Renal cortex interstitium (tissue), 15 donors: ENCODE measurements at places on chromosomes 5 and 9.

GRCh38 chr5:145362266-145362665, 472.9 kb downstream of the PRELID2 start:
- no peak for DNase-seq

GRCh38 chr5:148290271-148291195, 21.7 kb upstream of the SPINK7 start:
- no peak for DNase-seq

DNA sequence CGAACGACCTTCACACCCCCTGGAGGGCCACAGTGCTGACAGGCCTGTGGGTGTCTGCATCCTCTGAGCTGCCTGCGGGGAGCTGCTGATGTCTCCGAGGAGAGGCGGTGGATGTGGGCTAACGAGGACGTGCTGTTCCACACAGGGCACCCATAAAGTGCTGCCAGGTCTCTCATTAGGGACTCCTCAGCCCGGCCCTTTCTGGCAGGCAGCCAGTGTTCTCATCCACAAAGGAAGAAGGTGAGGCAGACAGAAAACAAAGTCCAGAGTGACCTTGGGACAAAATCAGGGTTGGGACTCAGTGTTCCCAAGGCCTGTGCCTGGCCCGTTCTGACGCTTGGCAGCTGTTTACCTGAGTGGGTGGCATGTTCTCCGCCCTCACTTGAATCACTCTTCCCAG, 29.3 kb downstream of the CARTPT start:
- DNase-seq: no peak

DNA sequence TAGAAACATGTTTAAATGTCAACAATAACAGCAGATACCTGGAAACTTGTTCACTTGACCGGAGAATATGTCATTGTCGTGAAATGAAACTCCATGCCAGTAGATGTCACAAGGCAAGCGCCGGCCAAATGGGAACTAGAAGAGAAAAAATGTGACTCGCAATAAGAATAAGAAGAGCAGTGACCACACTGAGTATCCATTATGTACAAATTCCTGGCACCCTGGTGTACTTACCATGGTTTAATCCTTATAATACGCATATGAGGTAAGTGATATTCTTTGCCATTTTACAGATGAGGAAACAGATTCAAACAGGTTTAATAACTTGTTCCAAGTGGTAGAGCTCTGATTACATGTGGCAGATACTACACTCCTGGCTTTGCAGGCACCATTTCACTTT, 53.9 kb downstream of the TTLL11 start:
- no peak for DNase-seq

- no peak for DNase-seq
Observed at GRCh38 chr9:136787690-136788400, 3.3 kb upstream of the TMEM141 start.

- no peak for DNase-seq
Observed at GRCh38 chr5:138793575-138793974, 40.4 kb downstream of the CTNNA1 start.

- no peak for DNase-seq
Observed at GRCh38 chr9:91001146-91001611, 199.6 kb downstream of the SYK start.

GRCh38 chr9:123548741-123549545, 192.9 kb downstream of the CRB2 start:
- DNase-seq: no peak

DNA sequence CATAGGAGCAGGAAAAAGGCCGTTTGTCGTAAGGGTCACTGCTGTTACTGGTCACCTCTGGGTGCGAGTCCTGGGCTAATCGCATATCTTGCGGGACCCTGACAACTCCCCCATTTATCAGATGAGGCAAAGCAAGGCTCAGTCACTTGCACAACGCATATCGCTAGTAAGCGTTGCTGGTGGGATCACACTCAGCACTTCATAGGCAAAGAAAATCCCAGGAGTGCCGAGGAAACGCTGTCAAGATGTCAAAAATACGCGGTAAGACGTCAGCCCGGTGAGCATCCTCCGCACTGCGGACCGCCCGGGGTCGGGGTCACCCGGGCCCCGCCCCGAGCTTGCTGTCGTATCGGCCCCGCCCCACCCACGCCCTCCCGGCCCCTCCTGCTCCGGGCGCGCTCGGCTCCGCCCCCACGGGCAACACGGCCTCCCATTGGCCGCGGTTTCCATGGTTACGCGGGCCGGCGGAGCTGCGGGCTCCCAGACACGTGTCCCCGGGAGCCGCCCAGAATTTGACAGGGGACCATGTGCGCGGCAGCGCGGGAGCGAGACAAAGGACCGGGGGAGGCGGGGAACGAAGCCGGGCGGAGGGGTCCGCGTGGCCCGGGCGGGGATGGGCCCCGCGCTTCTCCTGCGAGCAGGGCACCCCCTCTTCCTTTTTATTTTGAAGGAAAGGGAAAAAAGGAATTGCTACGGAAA, 80.2 kb upstream of the IER5L start:
- DNase-seq: peak; percentile 62

DNA sequence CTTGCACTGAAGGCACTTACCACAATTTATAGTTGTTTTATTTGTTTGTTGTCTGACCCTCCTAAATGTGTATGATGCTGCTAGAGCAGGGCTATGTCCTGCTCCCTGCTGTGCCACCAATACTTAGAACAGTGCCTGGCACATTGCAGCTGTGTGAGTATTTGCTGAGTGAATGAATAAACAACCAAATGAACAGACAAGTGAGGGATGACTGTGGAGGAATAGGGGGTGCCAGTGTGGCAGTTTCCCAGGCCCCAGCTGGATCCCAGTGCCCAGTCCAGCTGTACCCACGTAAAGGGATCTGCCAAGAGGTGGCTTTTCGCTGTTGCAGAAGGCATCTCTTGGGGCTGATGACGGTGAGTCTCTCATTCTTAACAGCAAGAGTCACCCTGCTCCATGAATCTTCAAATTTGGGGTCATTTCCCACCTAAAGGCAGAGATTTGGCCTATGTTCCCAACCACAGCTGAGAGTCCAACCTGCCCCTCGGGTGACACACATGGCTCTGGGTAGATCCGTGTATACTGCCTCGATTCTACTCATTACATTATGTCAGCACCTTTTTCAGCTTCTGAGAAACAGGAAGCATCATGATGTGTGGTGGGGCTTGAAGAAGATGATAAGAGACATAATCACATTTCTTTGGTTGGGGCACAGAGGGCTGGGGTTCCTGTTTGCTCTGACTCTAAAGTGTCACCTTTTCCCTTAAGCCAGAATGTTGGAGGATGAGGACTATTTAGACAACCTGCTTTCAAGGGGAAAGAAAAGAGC, 14.3 kb downstream of the IL5 start:
- no peak for DNase-seq

DNA sequence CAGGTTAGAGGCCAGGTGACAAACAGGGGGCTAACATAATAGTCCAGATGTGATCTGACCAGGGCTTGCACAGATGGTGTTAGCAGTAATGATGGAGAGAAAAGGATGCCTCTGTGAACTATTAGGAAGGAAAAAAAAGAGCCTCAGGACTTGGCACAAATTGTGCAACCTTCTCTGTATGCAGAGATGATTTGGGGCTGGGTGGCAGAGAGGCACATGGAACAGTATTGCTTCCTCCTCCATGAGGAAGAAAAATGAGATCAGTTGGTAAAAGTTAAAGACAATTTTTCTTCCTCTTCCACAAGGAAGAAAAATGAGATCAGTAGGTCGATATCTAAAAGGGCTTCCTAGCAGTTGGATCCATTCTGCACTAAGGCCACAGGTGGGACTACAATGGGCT, 13.9 kb upstream of the ANXA6 start:
- DNase-seq: no peak

DNA sequence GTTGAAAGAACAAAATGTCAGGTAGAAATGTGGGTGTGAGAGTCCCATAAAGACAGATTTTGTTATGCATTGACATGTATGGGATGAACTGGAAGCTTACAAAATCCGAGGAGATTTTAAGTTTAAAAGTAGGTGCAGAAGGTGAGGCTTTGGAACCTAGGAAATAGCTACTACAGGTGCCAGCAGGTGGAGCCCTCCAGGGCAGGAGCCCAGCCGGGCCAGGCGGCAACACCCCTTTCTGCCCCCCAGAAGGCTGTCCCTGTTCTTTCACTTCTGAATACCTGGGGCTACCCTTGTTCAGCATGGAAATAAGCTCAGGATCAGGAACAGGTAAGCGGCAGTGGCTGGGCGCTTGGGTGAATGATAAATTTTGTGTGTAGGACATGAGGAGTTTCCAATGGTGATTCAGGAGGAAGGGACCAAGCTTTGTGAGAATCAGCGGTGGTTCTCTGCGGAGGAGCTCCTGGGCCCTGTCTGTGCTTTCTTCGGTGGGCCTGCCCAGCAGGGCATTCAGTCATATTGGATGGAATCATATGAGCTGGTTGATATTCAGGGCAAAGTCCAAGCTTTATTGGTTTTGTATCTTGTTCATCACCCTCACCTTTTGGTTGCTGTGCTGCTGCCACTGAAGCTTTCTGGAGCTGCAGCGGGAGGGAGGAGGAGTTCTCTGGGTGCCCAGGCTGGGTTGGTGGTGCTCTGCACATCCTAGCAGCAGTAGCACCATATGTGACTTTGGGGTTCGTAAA, 12.3 kb downstream of the PCBD2 start:
- no peak for DNase-seq

GRCh38 chr9:22136461-22137096, 127.5 kb upstream of the CDKN2B start:
- no peak for DNase-seq

- no peak for DNase-seq
Observed at GRCh38 chr5:99063737-99064136, 134.9 kb upstream of the CHD1 start.

- no peak for DNase-seq
Observed at GRCh38 chr5:50365426-50366251, 75.4 kb downstream of the EMB start.

DNA sequence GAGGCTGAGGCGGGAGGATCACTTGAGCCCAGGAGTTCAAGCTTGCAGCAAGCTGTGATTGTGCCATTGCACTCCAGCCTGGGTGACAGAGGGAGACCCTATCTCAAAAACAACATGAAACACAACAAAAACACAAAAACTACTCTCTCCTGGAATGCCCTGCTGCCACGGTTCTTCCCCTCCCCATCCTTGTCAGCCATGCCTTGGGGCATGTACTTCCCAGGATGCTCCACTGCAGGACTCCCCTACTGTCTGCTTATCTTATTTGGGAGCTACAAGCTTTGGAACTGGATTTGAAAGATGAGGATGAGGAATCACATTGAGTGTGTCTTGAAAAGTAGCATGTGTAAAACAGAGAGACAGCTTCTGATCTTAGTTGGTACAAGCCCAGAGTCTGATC, 40.1 kb upstream of the KIAA1958 start:
- DNase-seq: no peak

GRCh38 chr5:36414869-36415282, 113.2 kb upstream of the RANBP3L start:
- no peak for DNase-seq

DNA sequence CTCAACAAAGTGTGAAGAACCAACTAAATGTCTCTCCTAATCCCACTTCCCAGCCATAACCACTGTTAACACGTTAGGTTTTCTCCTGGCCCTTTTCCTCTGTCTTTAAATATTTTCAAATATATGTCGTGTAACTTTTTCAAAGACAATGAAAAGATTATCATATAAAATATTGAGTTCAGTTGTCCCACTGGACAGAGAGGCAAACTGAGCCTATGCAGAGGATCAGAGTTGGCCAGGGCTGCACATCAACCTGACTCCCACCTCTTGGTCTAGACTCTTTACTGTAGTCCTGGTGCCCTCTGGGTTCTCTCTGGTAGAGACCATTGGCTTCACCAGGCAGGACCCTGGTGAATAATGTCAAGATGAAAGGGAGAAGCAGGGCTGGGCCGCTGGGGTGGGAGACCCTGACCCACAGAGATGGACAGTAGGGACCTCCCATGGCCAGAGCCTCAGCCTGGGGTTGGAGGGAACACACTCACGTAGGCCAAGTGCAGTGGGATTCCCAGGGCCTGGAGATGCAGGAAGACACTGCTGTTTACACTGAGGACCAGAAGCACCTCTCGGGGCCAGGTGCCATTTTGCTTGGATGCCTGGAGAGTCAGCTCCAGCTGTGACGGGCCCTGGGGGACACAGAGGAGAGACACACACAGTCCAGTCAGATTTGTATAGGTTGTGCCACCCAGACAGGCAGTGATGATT, 25.1 kb downstream of the ENG start:
- DNase-seq: no peak

GRCh38 chr5:58794875-58795274, 212.0 kb downstream of the RAB3C start:
- DNase-seq: no peak

- DNase-seq: no peak
Observed at GRCh38 chr9:132823370-132824145, 54.5 kb downstream of the AK8 start.

- no peak for DNase-seq
Observed at GRCh38 chr9:124456341-124457078, 6.3 kb downstream of the ADGRD2 start.

- no peak for DNase-seq
Observed at GRCh38 chr5:76662521-76662920, 39.3 kb upstream of the F2RL2 start.
